Stimulated activated CD8-positive, alpha-beta memory T cell treated with anti-CD3 and anti-CD28 coated beads, Interleukin-15, amount 100 ng/mL, for 24 hours (primary cell): ENCODE measurements at places on chromosomes 4 and X.

- DNase-seq: no peak
Measured at GRCh38 chr4:8579526-8580320, 469 bp upstream of the GPR78 start.

DNA sequence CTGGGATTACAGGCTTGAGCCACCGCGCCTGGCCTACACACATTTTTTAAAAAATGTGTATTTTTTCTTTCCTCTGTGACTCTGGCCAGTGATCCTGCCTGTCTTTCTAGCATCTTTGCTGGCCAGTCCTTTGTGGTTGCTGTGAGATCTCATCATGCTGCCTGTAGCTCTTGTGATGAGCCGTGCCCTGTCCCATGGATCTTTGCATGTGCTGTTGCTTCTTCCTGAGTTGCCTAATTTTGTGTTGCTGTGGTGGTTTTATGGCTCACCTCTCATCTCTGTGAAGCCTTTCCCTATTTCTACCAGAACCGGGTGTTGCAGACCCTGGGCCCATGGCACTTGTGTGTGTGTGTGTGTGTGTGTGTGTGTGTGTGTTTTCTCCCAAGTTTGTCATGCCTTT, 8.3 kb downstream of the NSD2 start:
- no peak for DNase-seq

DNA sequence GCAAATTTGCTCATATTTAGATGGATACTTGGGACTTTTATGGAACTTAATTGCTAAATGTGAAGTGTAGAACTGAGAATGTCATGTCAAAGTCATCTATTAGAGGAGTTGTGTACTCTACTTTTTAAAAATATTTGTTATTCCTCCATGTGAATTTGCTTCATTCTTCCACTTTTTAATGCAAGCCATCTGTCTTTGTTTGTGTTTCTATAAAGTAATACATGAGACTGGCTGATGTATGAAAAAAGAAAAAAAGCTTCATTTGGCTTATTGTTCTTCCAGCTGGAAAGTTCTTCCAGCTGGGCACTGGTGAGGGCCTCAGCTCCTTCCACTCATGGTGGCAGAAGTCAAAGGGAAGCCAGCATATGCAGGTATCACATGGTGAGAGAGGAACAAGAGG, 114.6 kb upstream of the GRID2 start:
- DNase-seq: no peak

- DNase-seq: no peak
Measured at GRCh38 chr4:120228086-120228485, 161.4 kb upstream of the MAD2L1 start.

- no peak for DNase-seq
Measured at GRCh38 chr4:154076921-154077320, 288.0 kb upstream of the SFRP2 start.

- no peak for DNase-seq
Measured at GRCh38 chr4:138650929-138651448, 364.6 kb upstream of the NOCT start.

- DNase-seq: no peak
Measured at GRCh38 chrX:55210931-55211677, 9.0 kb upstream of the PAGE5 start.

DNA sequence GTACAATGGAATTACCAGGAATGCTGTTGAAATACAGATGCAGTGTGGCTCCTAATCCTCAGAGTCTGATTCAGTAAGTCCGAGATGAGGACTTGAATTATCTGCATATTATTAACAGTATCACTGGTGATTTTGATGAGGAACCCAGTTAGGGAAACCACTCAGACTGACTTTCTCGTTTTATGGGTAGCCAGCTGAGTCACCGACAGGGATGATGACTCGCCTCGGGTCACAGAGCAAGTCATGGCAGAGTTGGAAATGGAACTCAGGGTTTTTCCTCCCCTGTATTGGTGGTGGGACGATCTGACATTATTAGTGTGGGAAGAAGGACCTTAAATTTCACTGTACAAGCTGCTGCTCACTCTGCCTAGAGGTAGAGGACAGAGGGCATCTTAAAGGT, 51.3 kb downstream of the RTL9 start:
- no peak for DNase-seq

DNA sequence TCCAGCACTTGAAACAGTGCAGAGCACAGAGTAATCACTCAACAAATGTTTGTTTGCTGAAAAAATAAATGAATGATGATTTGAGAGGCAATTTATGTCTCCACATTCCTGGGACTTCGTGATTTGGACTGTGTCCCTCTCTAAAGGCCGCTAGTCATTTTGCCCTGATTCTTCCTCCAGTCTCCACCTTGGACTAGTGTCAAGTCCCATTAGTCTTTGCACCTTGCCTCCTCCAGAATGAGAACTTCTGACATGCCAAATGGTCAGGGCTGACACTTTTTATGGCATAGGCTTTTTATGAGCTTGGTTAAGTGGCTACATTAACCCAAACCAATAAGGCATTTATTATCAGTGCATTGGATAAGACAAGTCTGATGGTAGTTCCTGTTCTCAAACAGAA, 65.1 kb upstream of the POF1B start:
- no peak for DNase-seq
